ENCODE measurements at places on chromosomes 7 and 10.

DNA sequence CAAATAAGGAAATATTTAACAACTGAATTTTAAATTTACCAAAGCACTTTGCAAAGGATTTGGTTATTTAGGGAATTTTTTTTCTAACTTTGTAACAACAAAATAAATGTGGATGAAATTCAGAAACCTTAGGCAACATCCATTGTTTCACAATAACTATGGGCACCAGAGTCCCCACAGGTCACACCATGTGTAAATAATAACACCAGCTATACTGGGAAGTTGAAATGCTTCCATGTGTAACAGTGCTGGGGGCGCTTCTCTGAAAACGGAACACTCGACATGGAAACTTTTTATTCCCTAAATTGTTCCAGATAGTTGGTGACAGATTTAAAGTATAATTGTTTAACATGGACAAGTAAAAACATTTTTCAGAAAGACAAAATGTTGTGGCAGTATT is 818.6 kb downstream of the TNS3 start:
- DNase-seq: no peak

DNA sequence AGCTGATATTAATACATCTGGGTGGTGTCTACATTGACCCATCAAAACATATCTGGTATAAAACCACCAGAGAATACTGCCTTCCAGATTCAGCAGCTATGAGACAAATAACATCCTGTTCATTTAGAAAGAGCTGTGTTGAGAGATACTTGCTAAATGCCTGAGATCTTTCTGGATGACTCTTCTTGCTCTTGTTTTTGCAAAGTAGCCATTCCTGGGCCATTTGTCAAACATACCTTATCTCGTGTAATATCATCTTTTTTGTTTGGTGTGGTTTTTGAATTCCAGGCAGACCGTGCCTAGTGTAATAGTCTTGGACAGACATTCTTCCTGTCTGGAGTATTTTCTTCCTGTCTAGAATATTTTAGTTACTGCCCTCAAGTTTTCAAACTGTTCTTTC is 74.7 kb upstream of the PRR15 start:
- peak; percentile 60 for DNase-seq

- no peak for DNase-seq
Measured at GRCh38 chr7:121748546-121748945, 124.4 kb upstream of the PTPRZ1 start.

DNA sequence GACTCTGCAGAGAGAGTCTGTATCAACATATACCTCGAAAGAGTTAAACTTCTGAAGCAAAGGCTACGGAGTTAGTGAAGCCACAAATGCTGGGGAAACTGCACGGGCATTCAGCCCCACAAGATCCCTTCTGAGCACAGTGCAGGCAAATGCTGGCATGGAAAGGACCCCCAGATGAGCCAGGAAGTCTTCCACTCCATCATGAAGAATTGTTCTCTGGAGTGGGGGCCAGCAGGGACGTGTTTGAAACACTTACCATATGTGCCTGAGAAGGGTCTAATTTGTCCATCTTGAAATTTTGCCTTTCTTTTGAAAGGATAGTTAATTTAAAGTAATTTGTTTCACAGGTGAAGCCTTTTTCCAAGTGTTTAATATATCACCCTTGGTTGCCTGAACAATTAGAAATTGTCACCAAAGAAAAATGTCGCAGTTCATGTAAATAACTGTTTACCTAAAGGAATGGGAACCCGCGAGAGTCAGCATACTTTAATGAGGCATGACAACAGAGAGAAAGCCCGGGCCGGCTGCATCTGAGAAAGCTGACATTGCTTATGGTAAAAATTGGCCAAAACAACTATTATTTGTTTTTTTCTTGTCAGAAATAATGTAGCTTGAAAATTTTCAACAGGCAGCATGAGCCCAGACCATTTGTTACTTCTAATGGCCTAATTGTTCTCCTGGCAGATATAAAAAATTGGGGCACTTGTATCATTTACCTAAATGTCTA is 287.6 kb upstream of the MGMT start:
- no peak for DNase-seq

DNA sequence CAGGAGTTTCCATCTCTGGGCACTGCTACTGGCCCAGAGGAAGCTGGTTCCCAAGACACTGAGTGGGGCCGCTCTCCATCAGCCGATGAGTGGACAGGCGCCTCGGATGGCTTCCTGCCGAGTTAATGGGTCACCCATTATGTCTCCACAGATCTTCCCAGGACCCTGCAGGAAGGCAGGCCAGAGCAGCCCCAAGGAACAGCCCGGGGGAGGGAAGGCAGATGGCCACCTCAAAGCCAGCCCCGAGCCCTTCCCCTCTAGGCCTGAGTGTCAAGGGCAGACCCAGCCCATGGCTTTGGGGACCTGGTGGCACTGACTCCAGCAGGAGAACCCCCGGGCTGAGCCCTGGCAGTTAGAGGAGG is 3.4 kb upstream of the LFNG start:
- DNase-seq: no peak

- no peak for DNase-seq
Measured at GRCh38 chr7:68676813-68677535, 921.3 kb upstream of the AUTS2 start.
